ENCODE measurements at places on chromosomes 11 and 22.
A peak's percentile ranks its signal among the peaks of the same experiment; 100 is the strongest.

DNA sequence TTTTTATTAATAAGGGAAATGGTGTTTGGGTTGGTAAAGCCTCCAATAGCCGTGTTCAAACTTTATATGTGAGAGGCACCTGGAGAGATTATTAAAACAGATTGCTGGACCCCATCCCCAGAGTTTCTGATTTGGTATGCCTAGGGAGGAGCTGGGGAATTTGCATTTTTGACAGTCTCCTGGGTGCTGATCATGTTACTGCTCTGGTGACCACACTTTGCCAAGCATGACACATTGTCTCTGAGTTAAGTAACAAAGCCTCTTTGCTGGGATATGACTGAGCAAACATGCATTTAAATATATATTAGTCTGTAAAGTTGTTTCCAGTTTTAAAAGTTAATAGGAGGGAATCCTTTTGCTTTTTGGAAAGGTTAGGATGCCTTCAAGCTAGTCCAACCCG, 140.4 kb downstream of the NAV2 start:
- DNase-seq = no peak

DNA sequence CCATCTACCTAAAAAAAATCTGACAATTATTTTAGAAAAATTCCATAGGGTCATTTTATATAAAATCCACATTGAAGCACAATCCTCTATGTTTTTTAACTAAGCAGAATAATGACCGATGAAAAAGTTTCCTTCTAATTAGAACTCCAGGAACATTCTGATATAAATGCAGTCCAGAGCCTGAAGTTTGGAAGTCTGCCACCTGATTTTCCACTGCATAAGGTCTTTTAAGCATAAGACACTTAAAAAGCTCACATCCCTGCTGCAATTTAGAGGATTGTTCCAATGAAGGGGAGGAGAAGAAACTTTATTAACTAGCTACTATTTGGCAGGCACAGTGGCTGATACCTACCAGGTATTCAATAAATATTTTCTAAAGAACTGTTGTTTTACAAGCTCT, 570.3 kb upstream of the ANO5 start:
- DNase-seq = no peak

- DNase-seq = no peak
Observed at GRCh38 chr22:45508814-45509213, 6.1 kb downstream of the FBLN1 start.

GRCh38 chr11:35157814-35158700, 19.1 kb downstream of the CD44 start:
- no peak for DNase-seq

DNA sequence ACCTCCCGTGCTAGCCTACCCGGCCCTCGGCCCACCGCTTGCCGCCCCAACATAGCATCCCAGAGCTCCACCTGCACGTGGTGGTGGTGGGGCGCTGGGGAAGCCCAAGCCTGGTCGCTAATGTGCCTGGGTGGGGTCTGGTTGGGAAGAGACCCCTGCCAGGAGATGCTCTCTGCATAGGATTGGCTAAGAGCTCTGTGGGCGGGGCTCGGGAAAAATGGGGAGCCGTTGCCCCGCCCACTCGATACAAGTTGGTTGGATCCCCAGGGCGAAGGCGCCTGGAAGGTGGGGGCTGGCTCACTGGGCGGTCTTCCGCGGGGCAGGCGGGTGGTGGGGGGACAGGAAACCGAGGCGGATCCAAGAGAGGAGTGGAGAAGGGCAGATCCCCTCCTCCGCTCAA, 7.6 kb downstream of the LRRC10B start:
- no peak for DNase-seq

GRCh38 chr11:11478687-11479086, 125.6 kb upstream of the CSNK2A3 start:
- DNase-seq = no peak

GRCh38 chr11:132862137-132862536, 670.2 kb downstream of the OPCML start:
- DNase-seq = no peak

GRCh38 chr22:31123292-31123602, 481 bp downstream of the INPP5J start:
- DNase-seq = no peak

DNA sequence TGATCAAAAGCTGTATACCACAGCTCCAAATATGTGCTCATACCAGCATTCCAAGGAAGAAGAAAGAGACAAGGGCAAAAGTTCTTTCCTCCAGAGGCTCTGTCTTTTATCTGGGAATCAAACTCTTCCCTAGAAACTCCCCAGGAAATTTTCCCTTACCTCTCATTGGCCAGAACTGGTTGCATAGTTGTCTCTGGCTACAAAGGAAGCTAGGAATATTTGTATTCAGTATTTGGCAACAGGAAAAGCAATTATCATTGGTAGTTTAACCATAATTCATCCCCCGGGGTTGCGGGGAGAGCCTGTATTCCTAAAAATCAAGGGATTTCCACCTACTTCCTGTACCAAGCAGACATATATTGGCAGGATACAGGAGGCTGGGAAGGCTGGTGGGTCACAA, 10.5 kb upstream of the ZFTA start:
- no peak for DNase-seq

DNA sequence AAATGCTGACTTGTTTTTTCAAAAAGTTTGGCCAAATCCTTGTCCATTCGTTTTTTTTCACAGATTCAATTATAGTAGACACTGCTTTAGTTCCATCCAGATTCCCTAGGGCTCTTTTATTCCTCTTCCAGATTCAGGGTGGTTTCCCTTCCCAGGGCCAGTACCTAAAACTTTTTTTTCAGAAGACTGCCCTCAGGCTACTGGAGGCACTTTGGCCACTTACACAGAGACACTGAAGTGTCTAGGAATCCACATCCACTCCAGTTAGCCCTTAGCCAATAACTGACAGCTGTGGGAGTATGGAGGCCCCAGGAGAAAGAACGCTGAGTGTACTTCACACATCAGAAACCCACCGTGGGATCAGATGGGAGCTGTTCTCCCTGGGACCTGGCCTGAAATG, 77.3 kb downstream of the CCDC34 start:
- no peak for DNase-seq

DNA sequence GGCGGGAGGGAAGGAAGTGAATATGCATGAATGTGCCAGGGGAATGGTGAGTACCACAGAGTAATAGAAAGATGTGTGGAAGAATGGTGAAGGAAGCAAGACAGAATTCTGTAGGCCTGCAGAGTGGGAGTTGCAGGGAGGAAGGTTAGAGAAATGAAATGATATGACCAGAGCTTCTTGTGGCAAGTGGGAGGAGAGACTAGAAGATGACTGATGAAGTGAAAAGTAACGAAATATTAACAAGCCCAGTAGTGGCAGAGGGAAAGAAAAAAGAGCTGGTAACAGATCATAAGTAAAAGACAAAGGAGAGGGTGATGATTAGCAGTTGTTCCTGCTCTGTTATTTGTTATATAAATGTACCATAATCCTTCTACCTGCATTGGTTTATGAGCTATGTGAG, 1.0 kb upstream of the ALKBH8 start:
- DNase-seq = no peak

- DNase-seq = no peak
Observed at GRCh38 chr11:43327987-43328386, 16.2 kb downstream of the API5 start.

DNA sequence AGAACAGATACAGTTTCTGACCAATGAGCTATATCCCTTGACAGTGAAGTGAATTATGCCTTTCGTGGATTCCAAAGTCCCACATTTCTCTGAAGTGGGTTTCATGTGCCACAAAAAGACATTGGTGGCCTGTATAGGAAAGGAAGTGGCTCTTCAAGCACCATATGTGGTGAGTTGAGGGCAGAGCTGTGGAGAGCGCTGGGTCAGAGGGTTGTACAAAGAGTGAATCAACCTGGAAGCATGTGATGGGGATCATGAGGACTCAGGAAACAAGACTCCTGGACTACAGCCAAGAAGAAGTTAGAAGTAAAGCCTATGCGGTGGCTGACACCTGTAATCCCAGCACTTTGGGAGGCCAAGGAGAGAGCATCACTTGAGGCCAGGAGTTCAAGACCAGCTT, 579 bp upstream of the SLC5A4 start:
- no peak for DNase-seq

GRCh38 chr11:34997952-34998528, 81.6 kb downstream of the PDHX start:
- DNase-seq = no peak

GRCh38 chr22:30421695-30422480, 3.7 kb upstream of the MTFP1 start:
- DNase-seq = no peak

GRCh38 chr11:11978098-11978637, 30.3 kb downstream of the DKK3 start:
- no peak for DNase-seq

- DNase-seq = no peak
Observed at GRCh38 chr11:94283678-94284077, 20.7 kb upstream of the IZUMO1R start.

- DNase-seq = no peak
Observed at GRCh38 chr22:46830841-46831240, 68.4 kb downstream of the TBC1D22A start.

DNA sequence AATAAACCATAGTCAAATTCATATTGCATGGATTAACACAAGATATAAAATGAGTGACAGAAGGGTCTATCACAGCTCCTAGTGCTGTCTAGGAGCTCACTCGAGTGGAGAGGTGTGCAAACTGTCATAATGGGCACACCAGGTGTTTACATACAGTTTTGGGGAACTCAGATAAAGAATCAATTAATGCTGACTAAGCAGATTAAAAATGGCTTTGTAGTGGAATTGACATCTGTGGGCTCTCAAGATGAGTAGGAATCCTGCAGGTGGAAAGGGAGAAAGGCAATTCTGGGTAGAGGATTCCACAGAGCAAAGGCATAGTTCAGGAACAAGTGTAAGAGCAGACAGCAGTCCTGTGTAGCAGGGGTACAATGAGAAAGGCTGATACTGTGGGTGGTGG, 496.2 kb upstream of the CCDC90B start:
- DNase-seq = no peak

- no peak for DNase-seq
Observed at GRCh38 chr11:119743006-119743405, 14.0 kb upstream of the NECTIN1 start.

- DNase-seq = no peak
Observed at GRCh38 chr22:30486661-30487115, 14.9 kb upstream of the SEC14L3 start.

- DNase-seq = peak; percentile 43
Observed at GRCh38 chr11:61062181-61062930, 39.9 kb upstream of the CD5 start.

- no peak for DNase-seq
Observed at GRCh38 chr11:10348650-10349280, 43.9 kb downstream of the ADM start.

- DNase-seq = no peak
Observed at GRCh38 chr22:28962042-28962554, 78.7 kb downstream of the ZNRF3 start.

GRCh38 chr11:11391796-11392463, 38.9 kb upstream of the CSNK2A3 start:
- no peak for DNase-seq

GRCh38 chr11:69156673-69157155, 979 bp downstream of the SMIM38 start:
- DNase-seq = no peak

- DNase-seq = no peak
Observed at GRCh38 chr11:72959998-72960731, 146.0 kb downstream of the ATG16L2 start.

GRCh38 chr22:27206374-27207133, 549.2 kb downstream of the MIAT start:
- DNase-seq = no peak

DNA sequence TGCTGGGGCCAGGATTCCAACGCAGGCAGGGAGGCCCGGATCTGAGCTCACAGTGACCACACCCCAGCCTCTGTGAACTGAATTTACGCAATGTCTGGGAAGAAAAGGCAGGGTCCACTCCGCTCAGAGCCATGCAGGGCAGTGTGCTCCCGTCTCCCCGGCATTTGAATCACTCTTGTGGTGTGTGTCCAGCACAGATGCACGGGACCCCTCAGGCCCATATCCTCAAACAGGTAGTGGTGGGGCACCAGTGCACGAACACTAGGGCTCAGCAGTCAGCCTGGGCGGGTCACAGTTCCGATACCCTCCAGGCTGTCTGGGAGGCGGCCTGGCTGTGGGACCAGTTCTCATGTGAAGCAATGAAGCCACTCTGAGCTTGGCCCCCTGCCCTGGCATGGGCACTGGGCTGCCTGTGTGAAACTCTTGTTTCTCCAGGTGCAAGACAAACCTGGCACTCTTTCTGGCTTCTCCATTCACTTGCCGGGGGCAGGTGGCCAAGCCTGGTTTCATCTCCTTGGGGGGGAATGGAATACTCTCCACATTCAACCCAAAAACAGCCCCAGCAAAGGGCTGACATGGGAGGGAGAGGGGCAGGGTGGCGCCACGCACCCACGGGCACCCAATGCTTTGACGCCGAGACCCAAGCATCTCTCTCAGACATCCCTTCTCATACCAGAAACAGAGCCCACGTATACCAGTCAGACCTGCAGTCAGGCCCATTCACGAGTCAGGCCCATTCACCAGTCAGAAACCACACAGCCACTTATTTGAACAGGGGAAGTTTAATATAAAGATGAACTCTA, 14.3 kb downstream of the DHCR7 start:
- peak; percentile 82 for DNase-seq

DNA sequence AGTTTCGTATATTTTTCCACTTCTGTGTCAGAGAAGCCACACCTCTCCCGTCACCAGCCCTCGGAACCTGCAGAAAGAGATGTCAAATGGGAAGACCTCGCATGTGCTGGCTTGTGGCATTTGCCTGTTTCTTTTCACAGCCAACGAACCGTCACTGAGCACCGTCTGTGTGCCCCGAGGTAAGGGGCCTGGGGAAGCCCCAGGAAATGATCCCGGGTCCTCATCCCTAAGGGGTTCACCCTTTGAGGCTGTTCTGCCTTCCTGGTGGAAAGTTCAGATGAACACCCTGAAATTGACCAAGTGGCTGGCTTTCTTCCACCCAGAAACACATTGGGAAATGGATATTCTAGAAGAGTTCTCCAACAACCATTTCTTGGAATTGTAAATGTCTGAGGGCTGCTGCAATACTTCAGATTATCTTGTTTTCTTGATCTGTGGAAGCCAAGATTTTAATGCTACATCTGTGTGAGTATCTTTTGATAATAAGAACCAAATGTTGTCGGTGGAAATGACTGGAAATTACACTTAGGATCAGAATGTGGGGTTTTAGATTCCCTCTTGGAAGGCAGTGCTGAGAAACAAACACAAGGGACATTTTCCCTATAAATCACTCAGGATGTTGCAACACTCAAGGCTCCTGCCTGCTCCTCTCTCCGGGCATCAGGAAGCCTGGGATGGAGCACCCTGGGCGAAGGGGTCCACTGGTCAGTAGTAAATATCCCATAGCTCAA, 37.6 kb downstream of the RIBC2 start:
- DNase-seq = no peak
